Keratinocyte (primary cell): ENCODE measurements at places on chromosomes 6 and 20.

GRCh38 chr20:43722153-43722505 lies 4.7 kb downstream of the GTSF1L start:
- no peak for DNase-seq

DNA sequence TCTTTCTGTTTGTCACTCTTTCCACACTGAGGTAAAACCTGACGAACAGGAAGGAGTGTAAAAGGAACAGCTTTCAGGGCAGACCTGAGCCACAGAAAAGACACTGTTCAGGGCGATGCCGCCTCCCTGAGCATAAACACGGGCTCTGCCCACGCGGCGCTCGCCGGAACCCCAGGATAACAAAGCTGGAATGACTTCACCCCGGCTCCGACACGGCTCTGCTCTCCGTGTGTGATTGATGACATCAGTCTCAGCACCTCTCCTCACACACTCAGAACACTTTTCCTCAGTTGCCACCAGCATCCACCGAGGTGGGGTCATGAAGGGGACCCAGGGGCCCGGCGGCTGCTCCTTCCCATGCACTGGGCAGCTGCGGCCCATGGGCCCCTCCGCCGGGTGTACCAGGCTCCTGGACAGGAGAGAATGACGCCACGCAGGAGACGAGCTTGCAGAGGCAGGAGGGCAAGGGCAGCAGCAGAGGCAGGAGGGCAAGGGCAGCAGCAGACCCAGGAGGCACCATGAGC lies 43.6 kb downstream of the DLL1 start:
- no peak for DNase-seq

DNA sequence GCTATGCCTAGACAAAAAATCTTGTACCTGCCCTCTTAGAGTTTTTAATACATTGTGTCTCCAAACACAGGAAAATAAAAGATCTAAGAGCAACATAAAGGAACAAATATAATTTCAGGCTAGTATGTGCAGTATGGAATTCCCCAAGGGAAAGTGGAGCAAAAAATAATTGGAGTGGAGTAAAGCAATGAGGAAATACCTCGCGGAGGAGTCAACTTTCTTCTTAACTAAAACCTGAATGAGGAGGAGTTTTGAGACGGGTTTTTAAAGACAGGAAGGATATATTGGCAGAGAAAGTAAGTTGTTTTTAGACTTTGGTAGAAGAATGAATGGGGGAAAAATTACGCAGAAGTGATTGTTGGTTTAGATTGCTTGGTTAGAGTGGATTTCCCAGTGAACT lies 14.0 kb downstream of the HIVEP1 start:
- DNase-seq: no peak

DNA sequence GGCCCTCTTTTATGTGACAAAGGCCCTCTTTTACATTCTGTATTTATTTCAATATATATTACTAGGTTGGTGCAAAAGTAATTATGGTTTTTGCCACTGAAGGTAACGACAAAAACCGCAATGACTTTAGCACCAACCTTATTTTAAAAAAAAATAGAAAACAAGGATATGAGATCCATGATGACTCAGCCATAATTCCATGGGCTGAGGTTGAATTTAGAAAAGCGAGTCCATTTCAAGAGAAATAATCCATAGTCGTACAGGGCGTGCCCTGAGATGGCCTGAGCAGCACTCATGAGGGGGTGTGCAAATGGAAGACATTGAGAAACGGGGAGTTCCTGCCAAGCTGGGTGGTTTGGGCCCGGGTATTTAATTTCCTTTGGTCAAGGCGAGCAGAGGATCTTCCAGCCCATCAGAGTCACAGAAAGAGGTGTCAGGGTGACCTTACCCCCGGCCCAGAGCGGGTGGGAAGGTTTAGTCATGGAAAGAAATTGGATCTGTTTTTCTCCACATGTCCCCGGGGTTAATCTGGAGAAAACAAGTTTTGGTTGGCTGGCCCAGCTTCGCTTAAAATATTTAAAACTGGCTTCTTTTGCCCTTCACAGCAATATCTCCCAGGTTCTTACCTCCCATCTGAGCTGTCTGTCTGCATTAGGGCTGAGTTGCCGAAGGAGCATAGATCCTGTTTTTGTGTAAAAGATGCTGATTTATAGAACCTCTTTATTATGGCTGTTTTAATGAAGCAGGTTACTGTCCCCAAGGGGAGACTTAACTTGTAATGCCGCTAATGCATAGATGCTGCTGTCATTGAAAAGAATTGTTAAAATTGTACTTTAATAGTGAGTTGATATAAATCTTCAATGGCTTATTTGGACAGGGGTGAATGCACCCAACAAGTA lies 255.6 kb downstream of the PREX1 start:
- DNase-seq: no peak

GRCh38 chr6:20936949-20937348 lies 402.7 kb downstream of the CDKAL1 start:
- no peak for DNase-seq

DNA sequence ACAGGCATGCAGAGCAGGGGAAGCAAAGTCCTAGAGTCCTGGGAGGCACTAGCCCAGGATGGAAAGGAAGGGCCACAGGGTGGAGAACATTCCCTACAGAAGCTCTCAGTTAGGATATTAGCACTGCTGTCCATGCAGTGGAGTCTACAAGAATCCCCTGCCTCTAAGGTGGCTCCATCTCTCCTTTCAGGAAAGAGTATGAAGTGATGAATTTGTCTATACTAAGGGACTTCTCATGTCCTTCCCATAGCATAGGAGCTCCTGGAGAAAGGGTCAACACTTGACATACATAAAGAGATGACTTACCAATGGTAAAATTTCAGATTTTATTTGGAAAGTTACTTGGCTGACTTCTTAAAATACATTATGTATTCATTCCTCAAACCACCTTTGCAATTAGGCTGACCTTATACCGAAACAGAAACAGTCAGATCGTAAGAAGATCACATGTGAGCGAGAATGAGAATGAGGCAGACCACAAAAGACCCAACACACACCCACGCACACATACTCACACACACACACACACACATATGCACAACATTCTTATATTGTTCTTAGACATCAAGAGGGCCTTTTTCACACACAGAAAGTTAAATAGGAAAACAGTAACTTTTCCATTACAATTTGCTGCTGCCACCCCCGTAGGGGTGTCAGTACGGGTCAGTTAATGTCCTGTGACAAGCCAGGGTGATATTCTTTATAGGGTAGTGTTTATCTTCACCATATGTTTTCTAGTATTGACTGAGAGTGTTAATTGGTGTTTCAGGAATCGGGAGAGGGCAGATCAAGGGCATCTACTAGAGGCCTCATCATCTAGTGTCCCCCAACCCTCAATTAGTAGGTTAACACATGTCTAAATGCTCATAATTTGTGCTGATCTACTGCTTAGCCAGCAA lies 159.4 kb downstream of the FAXC start:
- no peak for DNase-seq

DNA sequence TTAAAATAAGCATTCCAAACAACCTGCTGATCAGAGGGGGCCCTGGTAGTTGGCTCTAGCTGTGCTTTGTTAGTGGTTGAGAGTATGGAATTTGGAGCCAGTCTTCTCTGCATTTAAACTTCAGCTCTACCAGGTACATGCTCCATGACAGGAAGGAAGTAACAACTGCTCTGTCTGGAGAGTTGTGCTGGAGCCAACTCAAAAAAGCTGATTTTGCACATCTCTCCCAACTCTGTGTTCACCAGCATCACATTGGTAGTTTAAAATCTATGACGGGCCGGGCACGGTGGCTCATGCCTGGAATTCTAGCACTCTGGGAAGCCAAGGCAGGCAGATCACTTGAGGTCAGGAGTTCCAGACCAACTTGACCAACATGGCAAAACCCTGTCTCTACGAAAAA lies 68.8 kb upstream of the BMP2 start:
- no peak for DNase-seq
